ENCODE measurements at places on chromosomes 11 and 22.
A peak's percentile ranks its signal among the peaks of the same experiment; 100 is the strongest.

GRCh38 chr11:1548221-1549070 is 23.6 kb downstream of the DUSP8 start:
- peak; percentile 81 for DNase-seq

DNA sequence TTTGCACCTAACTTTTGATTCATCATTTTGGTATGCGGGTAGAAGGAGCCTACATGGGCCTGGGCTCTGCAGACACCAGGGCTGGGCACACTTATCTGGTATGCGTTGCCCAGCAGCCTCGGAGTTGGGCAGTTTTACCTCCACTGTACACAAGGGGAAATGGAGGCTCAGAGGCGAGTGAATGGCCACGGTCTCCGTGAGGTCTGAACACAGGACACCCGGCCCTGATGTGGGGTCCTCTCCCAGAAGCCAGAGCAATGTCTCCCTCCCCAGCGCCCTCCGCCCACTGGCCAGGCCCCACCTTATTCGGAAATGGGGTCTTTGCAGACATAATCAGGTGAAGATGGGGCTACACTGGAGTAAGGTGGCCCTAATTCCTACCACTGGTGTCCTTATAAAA is 43.7 kb downstream of the OSBPL5 start:
- DNase-seq, result peak; percentile 24

- no peak for DNase-seq
Observed at GRCh38 chr22:38213319-38213989, 11.7 kb downstream of the MAFF start.

DNA sequence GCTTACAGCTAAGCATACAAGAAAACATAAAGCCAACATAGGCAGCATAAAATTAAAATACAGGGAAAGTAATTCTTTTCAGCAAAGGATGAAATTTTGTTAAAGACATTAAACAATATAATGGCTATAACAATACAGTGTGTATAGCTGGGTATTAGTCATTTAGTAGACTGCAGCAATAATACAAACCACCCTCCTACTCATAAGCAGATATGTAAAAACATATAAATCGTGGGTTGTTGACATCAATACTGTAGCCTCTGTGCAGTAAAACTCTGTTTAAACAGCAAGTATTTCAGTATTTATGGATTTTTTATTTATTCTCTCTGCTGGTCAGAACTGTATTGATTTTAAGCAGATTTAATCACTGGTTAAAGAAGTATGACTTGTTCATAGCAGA is 639.1 kb upstream of the ANO5 start:
- DNase-seq, result no peak

DNA sequence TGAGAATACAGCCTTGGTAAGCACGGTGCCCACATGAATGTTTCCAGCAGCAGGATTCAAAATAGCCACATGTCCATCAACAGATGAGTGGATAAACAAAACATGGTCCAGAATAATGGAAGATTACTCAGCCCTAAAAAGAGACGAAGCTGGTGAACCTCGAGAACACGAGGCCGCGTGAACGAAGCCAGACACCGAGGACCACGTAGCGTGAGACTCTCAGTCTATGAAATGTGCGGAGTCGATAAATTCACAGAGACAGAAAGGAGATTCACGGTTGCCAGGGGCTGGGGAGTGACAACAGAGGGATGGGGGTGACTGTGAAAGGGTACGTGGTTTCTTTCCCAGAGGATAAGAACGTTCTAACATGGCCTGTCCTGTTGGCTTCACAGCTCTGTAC is 2.9 kb upstream of the ASCL2 start:
- DNase-seq, result no peak

- DNase-seq, result no peak
Observed at GRCh38 chr11:1129611-1130160, 28.1 kb upstream of the MUC5AC start.

- no peak for DNase-seq
Observed at GRCh38 chr11:5643585-5643984, 18.8 kb downstream of the TRIM34 start.

- DNase-seq, result peak; percentile 20
Observed at GRCh38 chr22:23831781-23832180, 7.0 kb downstream of the DERL3 start.

DNA sequence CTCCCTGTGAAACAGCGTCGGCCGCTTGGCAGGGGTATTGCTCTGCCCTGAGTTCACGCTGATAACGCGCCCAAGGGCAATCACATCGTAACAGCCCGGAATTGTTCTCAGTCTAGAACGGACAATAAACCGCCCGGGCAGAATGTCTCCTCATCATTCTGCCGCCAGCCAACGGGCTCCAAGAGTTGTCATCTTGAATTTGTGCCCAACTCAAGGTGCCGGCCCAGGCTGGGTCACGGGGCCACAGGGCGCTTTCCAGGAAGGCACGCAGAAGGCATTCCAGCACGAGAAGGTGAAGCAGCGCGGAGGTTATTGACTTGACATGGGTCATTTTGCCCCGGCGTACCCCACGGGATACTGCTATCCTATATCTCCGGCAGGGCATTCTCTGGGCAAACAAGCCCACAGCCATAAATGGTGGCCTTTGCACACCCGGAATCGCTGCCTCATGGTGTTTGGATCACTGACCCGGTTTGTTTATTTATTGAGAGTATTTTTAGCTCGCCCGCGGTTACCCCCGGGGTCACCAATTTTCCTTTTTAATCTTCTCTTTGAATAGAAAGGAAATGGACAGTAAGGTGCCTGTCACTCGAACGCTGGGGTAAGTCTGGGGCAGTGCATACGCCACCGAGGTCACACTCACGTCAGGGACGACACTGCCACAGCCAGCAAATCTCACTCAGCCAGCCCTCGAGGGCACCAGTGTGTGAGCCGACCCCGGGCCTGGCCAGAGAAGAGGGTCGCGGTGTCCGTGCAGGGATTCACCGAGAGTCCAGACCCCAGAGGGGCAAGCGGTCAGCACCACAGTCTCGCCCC is 72.4 kb upstream of the FGF3 start:
- DNase-seq, result peak; percentile 35

DNA sequence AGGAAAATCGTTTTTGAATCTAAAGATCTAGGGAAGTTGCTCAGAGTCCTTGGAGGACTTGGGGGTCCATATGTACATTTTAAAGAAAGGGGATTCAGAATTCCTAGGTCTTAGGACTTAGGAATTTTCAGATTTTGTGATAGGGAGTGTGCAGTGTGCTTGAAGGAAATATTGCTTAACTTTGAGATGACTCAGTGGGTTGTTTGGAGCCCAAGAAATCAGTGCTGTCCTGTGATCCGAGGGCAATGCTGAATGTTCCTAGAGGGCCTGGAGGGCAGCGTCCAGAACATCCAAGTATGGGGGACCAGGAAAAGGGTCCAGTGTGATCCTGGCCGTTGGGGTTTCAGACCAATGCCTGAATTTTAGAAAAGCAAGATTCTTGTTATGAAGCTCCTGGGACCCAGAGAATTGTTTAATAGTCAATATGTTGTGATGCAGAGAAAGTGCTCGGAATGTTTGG is 3.1 kb upstream of the IGF2 start:
- peak; percentile 5 for DNase-seq

GRCh38 chr11:88360141-88360540 is 22.6 kb upstream of the CTSC start:
- no peak for DNase-seq

DNA sequence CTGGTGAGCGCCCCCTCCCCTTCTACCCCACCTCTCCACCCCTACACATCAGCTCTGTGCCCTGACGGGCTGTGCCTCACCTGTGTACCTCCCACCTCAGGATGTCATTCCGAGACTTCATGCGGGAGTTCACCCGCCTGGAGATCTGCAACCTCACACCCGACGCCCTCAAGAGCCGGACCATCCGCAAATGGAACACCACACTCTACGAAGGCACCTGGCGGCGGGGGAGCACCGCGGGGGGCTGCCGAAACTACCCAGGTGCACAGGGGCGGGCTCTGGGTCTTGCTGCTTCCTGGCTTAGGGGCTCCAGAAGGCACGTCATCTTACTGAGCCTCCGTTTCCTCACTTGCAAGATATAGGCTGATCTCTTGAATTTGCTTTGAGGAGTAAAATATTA is 6.8 kb downstream of the CAPN1 start:
- DNase-seq, result no peak

DNA sequence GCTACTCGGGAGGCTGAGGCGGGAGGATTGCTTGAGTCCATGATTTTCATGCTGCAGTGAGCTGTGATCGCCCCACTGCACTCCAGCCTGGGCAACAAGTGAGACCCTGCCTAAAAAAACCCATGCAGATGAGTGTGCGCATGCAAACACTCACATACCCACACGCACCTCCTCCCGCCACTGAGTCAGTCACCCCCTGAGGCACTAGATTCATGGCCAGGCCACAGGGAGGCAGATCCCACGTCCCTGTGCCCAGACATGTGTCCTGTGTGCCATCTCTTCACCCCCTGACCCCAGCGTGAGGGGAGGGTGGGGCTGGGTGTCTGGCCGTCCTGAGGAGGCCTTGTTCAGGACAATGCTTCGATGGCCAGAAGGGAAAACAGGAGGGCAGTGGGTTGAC is 15.5 kb downstream of the RELT start:
- no peak for DNase-seq

- DNase-seq, result no peak
Observed at GRCh38 chr11:33910958-33911339, 19.1 kb upstream of the LMO2 start.

DNA sequence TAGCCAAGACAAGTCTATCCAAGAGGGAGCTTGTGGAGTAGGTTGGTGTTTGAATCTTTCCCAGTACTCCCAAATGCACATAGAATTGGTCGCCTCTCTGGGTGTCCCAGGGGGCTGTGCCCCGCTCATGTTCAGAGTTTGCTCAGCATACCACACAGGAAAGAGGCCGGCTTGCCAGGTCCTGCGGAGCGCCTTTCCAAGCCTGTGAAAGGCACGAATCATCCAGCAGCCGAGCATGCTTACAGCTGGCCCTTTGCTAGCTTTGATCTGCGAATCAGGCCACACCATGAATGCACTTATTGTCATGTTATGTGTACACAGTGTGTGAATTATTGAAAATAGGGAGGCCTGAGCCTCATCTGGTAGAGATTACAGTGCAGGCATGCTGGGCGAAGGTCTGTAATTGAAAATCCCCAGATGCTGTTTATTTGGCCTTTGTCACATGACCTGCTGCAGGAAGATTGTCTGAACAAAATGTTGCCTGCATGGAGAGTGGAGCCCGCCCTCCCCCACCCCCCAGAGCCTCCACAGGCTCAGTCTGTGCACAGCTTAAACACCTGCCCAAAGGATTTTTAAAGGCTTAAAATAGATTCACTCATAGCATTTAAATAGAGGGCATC is 163.3 kb upstream of the RASSF10 start:
- peak; percentile 52 for DNase-seq

DNA sequence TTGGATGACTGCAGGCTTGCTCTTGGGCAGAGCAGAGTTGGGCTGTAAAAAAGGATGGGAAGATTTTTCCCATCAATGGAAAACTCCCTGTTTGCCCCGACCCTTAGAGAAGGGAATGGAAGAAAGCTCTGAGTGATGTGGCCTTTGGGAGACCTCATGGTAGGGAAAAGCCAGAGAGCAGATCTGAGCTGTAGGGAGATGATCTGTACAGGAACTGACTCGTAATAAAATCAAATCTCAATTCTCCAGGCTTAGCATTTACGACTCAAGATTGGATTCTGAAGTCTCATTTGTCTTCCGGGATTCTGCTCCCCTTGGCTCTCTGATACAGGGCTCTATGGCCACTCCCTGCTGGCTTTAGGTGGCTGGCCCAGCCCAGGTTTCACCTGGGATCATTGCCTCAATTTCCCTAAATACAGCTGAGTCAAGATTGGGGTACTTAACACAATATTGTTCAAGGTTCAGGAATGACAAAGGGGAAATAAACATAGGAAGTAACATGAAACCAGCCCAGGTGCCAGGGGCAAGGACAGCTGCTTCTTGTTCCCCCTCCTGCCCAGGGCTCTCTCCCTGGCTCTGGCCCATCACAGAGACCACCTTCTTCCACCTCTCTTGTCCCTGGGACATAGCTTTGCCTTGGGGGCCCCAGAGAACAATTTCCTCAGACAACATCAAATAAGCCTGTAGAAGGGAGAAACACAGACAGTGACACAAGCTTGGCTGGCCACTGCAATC is 38.4 kb upstream of the THY1 start:
- no peak for DNase-seq

DNA sequence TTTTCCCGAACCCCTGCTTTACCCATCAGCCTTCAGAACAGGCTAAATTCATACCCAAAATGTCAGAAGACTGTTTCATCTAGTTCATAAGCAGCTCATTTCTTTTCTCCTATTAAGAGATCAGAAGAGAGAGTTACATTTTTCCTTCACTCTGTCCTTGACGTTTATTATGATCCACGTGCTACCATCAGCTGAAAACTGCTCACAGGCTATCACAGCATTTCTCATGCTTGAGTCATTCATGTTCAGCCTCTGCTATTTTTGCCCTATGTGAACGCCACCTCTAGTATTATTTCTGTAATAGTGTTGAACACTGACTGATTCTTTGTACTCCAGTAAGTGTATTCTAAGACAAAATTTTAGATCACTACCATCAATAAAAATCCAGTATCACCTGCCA is 51.9 kb downstream of the SLC1A2 start:
- DNase-seq, result no peak

GRCh38 chr11:34827228-34827627 is 89.0 kb downstream of the APIP start:
- no peak for DNase-seq

- no peak for DNase-seq
Observed at GRCh38 chr11:8220261-8221045, 43.2 kb downstream of the LMO1 start.

- no peak for DNase-seq
Observed at GRCh38 chr11:105034813-105035620, at the start of gene CASP1. TSS of gene CASP1 (minus strand) at chr11:105035144. CDS start at chr11:105035113, 31 bp downstream.

DNA sequence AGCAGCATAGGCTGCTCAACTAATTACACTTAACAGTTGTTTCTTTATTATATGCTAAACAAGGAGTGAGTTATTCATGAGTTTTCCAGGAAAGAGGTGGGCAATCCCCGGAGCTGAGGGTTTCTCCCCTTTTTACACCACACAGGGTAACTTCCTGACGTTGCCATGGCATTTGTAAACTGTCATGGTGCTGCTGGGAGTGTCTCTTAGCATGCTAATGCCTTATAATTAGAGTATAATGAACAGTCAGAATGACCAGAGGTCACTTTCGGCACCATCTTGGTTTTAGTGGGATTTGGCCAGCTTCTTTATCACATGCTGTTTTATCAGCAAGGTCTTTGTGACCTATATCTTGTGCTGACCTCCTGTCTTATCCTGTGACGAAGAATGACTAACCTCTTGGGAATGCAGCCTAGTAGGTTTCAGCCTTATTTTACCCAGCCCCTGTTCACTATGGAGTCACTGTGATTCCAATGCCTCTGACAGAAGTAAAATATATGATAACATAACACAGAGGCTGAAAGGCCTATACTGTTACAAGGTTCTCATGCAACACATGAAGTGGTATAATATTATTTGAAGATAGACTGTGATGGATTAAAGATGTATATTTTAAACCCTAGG is 41.3 kb upstream of the RDX start:
- DNase-seq, result no peak

GRCh38 chr22:22111267-22111751 is 128.7 kb upstream of the TOP3B start:
- no peak for DNase-seq

GRCh38 chr11:107780775-107781174 is 68.9 kb upstream of the SLN start:
- no peak for DNase-seq

GRCh38 chr11:57935402-57936049 is 88.2 kb upstream of the OR9Q1 start:
- DNase-seq, result no peak

- DNase-seq, result no peak
Observed at GRCh38 chr22:43974028-43974545, 18.8 kb downstream of the SAMM50 start.

GRCh38 chr22:49958366-49958921 is 2.1 kb upstream of the PIM3 start:
- DNase-seq, result peak; percentile 27

GRCh38 chr22:41201141-41201540 is 4.0 kb upstream of the L3MBTL2 start:
- no peak for DNase-seq

- peak; percentile 53 for DNase-seq
Observed at GRCh38 chr11:122365610-122366360, 249.8 kb upstream of the BLID start.

Measured in Right ventricle myocardium superior (tissue), 1 donor.